Activated gamma-delta T cell (primary cell): ENCODE measurements at places on chromosomes 1 and 21.

- no peak for DNase-seq
Measured at GRCh38 chr1:240658312-240658960, 46.5 kb upstream of the GREM2 start.

DNA sequence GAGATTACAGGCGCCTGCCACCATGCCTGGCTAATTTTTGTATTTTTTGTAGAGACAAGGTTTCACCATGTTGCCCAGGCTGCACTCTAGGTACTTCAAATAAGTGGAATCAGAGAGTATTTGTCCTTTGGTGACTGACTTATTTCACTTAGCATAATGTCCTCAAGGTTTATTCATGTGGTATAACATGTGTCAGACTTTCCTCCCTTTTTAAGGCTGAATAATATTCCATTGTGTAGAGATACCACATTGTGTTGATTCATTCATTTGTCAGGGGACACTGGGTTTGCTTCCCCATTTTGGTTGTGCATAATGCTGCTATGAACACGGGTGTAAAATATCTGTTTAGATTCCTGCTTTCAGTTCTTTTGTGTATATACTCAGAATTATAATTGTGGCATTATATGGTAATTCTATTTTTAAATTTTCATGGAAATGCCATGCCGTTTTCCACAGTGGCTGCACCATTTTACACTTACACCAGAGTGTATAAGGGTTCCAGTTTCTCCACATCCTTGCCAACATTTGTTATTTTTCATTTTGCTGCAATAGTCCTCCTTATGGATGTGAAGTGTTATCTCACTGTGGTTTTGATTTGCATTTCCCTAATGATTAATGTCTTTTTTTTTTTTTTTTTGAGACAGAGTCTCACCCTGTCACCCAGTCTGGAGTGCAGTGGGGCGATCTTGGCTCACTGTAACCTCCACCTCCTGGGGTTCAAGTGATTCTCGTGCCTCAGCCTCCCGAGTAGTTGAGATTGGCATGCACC lies 35.1 kb downstream of the IL6R start:
- no peak for DNase-seq

GRCh38 chr1:12370333-12370975 lies 140.6 kb downstream of the VPS13D start:
- no peak for DNase-seq

- no peak for DNase-seq
Measured at GRCh38 chr1:8032366-8032910, 6.3 kb upstream of the ERRFI1 start.

DNA sequence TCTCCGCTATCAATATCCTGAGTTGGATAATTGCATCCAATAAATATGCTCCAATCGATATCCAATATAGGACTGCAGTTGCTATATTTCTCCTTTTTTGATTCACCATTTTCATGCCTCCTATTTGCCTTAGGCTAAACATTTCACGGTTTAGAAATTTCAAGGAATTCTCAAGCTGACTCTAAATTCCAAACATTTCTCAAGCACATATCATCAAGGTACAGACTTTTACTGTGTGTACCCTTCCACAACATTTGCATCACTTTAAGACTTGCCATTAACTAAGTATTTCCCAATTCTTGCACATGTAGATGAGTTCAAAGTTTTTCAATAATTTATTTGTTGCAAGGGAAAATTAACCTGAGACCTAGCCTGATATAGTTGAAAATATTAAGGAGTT lies 795.2 kb upstream of the TMPRSS15 start:
- no peak for DNase-seq

DNA sequence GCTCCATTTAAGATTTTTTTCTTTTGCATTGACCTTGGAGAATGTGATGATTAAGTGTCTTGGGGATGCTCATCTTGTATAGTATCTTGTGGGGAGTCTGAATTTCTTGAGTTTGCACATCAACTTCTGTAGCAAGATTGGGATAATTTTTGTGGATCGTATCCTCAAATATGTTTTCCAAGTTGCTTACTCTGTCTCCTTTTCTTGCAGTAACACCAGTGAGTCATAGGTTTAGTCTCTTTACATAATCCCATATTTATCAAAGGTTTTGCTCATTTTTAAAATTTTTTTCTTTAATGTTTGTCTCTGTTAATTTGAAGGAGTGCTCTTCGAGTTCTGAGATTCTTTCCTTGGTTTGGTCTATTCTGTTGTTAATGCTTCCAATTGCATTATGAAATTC lies 41.7 kb upstream of the ANGPTL1 start:
- DNase-seq, result no peak

DNA sequence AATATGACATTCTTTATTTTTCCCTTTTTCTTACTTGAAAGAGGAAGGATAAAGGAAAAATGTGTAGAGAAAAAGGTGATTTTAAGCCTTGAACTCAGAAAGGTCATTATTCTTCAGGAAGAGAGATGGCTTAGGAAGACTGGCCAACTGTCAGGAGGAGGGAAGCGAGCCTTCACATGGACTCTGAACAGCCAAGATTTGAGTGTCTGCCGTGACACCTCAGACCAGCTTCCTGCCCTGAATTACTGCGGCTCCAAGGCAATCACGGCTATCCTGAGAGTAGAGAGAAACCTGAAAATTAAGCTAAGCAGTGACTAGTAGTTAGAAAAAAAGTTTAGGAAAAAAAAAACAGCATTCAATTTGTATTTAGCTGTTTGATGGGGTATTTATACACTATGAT lies 314.7 kb downstream of the KCNH1 start:
- DNase-seq, result no peak

GRCh38 chr1:69994241-69994640 lies 211.1 kb downstream of the LRRC40 start:
- DNase-seq, result no peak

DNA sequence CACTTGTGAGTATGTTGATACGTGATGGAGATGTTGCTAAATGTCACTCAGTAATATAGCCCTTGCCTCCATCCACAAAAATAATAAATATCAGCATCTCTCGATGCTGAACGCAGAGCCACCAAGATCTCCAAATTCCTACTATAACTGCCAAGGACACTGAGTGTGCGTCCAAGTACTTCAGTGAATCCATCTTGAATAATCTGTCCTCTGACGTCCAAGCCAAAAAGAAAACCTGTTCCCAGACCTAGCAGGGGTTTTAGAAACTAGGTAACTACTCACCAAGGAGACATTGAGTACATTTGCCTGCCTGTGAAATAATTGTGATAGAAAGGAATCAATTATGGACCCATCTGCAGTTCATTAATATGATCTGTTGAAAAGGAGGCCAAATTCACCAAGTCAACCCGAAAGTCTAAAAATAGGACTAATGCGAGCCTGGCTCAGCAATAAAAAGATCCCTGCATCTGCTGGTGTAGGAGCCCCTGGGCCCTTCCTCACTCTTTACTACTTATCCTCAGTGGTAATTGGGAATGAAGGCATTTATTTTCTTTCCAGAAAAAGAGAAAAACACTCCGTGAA lies 226.9 kb upstream of the IRF2BP2 start:
- DNase-seq, result no peak

GRCh38 chr1:41902159-41902577 lies 16.6 kb downstream of the HIVEP3 start:
- DNase-seq, result no peak

DNA sequence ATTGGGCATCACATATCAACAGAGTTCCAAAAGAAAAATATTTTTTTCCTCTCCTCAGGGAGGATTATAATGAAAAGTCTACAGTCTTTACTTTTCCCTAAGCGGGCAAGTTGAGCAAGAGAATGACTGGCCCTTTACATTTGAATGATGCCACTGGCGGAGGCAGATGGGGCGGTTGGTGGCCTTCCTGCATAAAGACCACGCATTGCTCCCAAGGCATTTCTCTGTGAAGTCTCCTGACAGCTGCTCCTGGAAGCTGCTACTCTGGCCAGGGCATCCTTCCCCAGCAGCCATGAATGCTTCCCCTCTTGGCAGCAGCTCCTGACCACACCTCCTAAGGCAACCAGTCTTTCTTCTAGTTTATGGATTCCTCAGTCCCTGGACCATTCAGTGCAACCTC lies 161.1 kb upstream of the RRP15 start:
- no peak for DNase-seq

DNA sequence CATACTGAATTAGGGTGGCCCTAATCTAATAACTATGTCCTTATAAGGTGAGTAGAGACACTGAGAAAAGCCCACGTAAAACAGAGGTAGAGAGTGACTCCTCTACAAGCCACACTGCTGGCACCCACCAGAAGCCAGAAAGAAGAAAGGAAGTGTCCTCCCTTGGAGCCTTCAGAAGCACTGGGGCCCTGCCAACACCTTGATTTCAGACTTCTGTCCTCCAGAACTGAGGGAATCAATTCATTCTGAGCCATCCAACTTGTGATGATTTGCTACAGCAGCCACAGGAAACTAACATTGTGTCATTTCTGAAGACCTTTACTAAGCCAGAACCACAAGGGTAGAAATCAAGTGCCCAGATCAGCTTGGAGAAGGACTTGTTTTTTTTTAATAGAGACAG lies 15.0 kb downstream of the GNB1 start:
- no peak for DNase-seq

DNA sequence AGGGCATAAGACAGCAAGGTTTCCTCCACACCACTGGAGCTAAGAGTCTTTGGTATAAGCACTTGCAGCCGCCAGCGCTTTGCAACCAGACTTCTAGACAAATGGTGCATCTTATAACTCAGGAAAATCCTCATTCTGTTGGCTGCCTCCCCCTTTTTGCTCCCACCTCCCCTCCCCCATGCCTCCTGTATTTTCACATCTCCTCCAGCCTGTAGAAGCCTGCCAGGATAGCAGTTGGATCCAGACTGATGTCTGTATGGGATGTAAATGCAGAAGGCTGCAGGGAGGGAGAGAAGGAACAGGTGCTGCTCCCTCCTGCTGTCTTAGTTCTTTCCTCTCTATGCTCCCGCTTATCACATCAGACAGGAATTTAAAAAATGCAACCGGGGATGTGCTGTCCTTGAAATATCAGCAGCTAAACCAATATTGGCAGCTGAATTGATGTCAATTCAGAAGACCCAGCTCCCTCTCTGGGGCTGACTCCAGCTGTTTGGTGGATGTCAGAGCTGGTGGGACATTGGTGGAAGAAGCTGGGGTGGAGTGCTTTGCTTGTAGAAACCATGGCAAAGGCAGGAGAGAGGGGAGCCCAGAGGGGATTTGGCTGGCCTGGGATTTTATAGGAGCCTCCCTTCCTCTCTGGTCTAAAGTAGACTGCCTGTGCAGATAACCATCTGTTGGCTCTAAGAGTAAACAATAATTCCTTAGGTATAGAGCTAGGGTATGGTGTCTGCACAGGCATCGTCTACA lies 53.5 kb downstream of the NFASC start:
- no peak for DNase-seq

- no peak for DNase-seq
Measured at GRCh38 chr21:20971296-20971921, 26.8 kb upstream of the NCAM2 start.

- DNase-seq, result no peak
Measured at GRCh38 chr1:40397258-40397657, 23.7 kb downstream of the SMAP2 start.

GRCh38 chr1:40495315-40495903 lies 13.2 kb upstream of the EXO5 start:
- DNase-seq, result no peak

DNA sequence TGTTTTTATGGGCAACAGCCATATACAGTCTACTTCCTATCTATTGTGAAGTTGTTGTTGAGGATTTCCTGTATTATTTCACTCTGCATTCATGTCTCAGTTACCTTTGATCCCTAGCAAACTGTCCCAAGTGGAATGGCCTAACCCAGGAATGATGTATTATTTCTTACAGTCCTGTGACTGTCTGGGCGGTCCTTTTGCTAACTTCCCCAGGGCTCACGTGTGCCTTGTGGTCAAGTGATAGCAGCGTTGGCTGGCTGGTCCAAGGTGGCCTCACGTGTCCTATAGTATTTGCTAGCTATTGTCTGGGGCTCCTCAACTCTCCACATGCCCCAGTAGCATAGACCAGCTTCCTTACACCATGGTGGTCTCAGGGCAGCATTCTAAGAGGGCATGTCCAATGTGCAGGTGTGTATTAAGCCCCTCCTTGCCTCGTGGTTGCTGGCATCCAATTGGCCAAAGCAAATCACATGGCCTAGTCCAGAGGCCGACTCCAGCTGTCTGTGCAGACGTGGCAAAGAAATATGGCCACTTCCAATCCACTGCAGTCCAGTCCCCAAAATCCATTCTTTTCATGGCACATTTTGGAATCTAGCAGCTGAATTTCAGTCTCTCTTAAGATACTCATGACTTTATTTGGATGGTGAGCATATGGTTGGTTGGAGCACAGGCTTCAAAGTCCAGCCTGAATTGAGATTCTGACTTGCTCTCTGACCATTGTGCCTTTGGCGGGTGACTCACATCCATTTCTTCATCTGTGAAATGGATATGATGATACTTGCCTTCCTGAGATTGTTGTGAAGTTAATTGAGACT lies 94.1 kb downstream of the GALNT2 start:
- no peak for DNase-seq

GRCh38 chr21:14962217-14962616 lies 102.6 kb downstream of the NRIP1 start:
- no peak for DNase-seq

GRCh38 chr21:36384885-36385232 lies 333 bp upstream of the CHAF1B start:
- DNase-seq, result no peak

DNA sequence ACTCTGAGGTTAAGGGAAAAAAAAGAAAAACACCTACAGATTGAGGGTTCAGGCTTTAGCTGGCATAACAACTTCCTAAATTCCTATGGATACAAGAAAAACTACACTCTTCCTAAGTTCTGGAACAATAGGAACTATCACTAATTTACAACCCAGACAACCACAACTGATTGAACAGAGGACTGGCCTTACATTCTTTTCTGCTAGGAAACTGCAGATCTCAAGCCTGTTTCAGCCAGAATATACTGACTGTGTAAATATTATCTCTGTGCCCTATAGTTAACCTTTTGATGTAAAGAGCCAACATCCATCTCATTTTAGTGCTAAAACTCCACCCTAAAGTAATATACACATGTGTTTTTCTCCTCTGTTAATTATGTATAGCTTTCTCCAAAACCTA lies 1186.5 kb upstream of the TMPRSS15 start:
- DNase-seq, result no peak

DNA sequence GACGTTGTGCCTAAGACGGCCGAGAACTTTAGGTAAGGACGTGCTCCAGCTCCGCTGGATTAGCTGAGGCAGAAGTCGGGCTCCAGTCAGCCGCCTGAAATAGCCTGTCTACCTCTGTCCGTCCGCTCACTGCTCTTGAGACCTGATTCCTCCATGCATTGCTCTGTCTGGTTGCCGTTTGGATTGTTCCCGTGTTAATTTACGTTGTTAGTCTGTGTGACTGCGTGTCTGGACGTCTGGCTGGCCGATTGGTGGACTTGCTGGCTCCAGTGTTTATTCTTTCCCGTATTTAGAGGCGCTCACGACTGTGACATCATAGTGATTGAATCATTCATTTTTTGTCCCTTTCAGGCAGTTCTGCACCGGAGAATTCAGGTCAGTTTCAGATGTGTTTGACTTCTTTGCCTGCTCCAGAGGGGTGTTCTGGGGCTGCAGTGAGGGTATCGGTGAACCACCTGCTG lies 684 bp downstream of the PPIH start:
- DNase-seq, result no peak

DNA sequence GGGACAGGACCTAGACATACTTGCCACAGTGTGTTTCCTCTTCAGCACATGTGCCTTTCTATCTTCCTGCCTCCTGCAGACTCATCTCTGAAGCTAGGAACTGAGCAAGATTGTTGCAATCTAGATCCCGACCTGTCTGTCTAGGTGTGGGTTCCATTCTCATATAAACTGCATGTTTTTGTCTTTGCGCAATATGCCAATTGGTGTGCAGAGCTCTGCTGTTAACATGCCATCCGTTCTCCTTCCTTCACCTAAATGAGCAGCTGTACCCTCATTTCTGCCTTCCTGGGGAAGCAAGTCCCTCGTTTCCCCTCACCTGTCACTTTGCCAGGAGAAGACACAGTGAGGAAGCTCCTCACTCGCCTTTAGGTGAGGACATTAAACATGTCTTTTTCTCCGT lies 55.5 kb downstream of the SLC35F3 start:
- DNase-seq, result no peak
